EH (cell line): ENCODE measurements at places on chromosomes 1 and 21.
A peak's percentile ranks its signal among the peaks of the same experiment; 100 is the strongest.

DNA sequence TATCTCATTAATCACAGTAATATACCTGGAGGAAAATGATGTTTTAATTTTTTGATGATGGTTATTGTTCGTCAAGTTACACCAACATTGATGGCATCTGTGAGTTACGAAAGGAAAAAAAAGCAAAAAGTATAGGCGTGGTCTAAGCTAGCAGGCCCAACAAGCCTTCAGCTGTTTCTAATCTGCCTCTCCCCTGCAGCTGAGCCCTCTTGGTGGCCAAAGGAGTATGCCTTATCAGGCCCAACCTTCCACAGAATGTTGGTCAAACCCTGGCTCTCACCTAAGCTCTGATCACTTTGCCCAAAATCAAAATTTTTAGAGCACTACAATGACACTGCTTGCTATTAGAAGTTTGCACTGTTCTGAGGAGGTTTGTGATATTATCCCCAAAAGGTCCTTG, 4.9 kb downstream of the C1orf105 start:
- no peak for DNase-seq

- DNase-seq, result no peak
Measured at GRCh38 chr1:14876747-14877146, 276.8 kb upstream of the TMEM51 start.

GRCh38 chr1:50103615-50104081, 5.1 kb upstream of the ELAVL4 start:
- DNase-seq, result no peak

DNA sequence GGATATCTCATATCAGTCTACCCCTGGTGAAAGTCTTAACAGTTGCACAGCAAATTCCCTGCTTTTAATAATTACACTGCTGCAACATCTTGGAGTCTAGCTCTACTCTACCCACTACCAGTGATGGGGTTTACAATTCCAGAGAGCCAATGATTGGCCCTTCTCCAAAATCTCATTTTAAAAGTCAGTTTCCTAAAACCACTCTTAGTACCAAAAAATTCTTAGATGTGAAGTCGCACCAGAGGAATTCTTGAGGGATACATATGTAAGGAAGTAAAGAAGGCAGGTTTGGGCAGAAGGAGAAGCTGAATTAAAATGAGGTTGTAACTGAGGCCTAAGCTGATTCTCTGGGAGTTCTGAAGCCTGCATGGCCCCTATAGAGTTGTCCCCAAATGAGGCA, 129.7 kb downstream of the BRINP2 start:
- DNase-seq, result no peak

GRCh38 chr1:177959811-177960515, 9.9 kb downstream of the SEC16B start:
- DNase-seq, result peak; percentile 52

DNA sequence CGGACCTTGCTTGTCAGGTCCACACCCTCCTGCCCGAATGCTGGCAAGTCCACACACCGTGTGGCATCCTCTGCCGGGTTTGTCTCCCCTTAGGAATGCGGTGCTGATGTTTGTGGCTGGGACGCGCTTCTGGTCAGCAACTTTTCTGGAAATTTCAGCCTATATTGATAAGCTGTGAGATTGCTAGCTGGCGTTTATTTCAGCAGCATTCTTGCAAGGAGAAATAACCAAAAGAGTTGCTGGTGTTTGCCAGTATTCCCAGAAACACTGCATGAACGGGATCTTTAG, 601 bp downstream of the CEPT1 start:
- DNase-seq, result peak; percentile 74
